Activated naive CD4-positive, alpha-beta T cell treated with Interleukin-2 at 50 U/mL for 16 hours (primary cell): ENCODE measurements at places on chromosomes 4 and X.

GRCh38 chr4:22430626-22431025 lies 85.2 kb downstream of the ADGRA3 start:
- no peak for DNase-seq

- DNase-seq = no peak
Measured at GRCh38 chrX:26851981-26852380, 611.2 kb downstream of the PPP4R3C start.

DNA sequence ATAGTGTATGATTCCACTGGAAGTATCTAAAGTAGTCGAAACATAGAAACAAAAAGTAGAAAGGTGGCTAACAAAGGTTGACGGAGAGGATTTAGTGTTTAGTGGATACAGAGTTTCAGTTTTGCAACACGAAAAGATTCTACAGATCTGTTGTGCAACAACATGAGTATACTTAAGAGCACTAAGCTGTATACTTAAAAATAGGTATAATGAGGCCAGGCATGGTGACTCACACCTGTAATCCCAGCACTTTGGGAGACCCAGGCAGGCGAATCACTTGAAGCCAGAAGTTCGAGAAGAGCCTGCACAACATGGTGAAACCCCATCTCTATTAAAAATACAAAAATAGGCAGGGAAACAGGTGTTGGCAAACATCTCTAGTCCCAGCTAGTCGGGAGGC lies 7.9 kb upstream of the ATRX start:
- no peak for DNase-seq

DNA sequence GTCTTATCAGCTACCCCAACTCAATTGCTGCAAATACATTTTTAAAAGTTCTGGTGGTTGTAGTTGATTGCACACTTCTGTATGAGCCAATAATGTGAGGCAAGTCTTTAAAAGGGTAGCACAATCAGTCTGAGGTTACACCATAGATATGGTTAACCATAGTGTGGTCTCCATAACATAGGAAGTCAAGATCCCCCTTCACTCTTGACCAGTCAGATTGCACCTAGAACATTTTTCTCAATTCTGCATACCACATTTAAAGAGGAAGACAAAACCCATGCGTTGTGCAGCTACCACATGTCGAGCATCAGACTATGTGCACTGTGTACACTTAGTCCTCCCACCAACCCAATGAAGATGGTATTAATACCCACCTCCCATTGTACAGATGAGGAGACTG lies 26.5 kb upstream of the CYBB start:
- no peak for DNase-seq

DNA sequence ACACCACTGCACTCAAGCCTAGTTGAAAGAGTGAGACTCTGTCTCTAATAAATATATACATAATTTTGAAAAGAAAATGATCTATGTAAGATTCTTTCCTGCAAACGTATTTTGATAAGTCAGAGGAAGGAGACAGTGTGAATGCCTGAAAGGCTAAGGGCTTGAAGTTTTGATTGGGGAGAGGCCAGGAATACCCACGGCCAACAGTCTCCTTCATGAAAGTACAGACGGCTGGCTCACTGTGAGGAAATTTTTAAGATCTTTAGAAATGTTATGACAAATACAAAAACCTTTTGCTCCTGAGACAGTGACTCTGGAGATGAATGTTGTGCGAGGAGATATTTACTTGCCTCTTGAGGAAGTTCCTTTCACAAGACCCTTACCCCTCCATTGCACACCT lies 111.4 kb upstream of the KLHL13 start:
- no peak for DNase-seq

DNA sequence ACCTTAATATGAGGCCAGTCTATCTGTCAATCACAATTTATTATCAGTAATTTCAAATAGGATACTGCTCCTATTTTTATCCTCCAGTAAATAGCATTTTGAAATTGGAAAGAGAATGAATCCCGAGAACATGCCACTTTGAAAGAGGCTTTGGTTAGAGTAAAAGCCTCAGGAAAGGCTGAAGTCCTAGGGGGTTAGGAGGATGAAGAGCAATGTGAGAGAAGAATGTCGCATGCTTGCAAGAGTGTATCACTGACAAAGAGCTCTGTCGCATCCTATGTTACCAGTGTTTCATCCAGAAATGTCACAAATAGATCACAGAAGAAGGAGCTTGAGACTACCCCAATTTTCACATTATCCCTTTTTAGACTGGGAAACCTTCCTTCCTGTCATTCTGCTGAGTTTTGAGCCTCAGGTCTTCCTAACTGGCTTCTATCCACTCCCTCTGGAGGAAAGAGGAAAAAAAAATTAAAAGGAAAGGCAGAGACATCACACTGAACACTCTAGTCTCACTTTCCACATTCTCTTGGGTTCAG lies 39.8 kb downstream of the GPM6A start:
- no peak for DNase-seq

GRCh38 chrX:153887385-153887784 lies 1.4 kb upstream of the L1CAM start:
- no peak for DNase-seq

DNA sequence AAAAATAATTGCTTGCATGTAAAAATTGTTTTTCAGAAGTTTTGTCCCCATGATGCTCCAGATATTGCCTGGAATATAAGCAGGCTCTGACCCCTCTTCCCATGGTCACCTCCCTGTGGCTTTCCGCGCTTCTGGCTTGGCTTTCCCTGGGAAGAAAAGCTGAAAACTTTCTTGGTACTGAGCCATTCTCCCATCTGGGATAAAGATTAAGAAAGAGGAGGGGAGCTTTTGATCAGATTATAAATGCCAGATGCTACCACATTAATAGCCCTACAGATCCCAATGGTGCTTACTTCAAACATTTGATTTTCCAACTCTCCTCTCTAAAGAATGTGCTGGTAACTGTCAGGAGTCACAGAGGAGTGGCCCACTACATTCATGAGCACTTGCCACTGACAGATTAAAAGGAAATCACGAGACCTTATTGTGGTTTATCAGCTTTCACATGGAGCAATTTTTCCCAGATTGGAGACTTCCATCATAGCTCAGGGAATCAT lies 54.4 kb upstream of the GAB1 start:
- DNase-seq = no peak

DNA sequence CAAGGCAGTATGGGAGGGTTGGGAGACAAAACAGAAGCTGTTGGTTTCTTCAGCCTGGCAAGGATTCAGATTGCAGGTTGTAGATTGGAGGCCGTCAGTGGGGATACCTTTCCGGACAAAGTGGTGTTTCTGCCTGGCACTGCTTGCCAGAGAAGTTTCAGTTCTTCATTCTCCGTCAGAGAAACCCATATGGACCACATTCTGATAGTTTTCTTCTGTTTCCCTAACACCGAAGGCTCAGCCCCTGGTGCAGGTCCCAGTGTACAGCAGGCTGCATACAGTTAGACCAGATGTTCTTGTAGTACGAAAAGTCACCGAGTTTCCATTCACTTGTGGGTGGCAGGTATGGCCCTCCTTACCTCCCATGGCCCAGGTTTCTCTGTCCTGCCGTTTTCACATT lies 107.3 kb downstream of the PTTG2 start:
- no peak for DNase-seq

DNA sequence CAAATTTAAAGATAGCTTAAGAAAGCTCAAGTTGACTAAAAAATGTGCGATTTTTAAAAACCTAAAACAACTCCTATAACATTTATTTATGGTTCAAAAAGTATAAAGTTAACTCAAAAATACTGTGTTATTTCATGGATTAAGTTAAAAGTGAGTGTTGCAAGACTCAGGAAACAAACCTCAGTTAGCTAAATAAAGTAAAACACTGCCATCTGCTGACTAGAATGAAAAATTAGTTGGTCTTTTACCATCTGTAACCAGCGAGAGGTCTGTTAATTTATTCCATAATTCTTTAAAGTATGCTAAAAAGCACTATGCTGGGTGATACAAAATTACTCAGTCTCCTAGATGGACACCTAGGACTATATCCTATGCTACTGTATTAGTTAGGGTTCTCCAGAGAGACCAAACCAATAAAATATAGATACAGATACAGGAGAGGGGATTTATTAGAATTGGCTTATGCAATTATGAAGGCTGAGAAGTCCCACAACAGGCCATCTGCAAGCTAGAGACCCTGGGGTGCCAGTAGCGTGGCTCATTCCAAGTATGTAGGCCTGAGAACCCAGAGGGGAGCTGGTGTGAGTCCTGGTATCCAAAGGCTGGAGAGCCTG lies 4.9 kb upstream of the WDFY3 start:
- no peak for DNase-seq

DNA sequence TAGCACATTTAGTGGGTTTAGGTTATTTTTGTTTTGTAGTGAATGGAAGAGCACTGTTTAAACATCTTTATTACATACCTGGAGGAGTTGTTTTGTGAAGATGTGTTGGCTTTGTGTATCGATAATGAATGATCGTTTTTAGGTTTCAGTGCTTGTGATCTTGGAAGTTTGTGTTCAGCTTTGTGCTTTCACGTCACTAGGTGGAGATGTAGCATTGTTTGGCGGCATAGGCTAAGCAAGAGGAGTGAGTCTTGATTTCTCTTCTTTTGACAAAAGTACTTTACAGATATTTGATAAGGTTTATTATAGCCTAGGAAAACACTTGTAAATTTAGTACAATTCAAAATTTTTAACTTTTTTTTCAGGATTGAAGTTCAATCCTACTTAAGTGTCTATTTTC lies 50.4 kb downstream of the PDK3 start:
- DNase-seq = no peak

DNA sequence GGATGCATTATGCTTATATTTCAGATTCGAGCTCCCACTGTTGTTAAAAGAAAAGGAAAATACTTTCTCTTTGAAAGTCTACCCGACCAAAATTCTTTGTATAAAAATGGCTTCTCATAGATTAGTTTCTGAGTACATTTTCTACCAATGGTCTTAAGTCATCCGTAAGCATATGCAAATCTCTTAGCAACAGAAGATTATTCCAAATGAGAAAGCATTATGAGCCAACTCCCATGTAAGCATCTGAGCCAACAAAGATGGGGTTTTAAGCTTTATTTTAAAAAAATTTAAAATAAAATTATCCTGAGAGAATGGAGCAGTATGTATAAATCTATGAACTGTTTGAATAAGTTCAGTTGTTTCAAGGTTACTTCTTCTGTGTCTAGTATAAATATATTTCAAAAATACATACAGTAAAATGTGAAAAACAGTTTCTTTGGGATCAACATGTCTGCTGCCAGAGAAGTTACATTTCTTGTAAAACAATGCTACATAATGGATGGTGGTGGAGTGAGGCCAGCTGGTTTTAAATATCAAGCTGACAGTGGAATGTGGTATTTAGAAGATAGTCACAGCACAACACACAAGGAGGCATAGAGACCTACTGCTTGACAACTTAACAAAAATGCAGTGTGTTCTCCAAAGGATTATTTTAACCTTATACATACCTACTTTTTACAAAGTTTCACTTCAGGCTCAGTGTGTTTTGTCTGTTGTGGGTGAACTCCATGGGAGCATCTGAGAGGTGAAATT lies 199.5 kb upstream of the DIPK2B start:
- no peak for DNase-seq

GRCh38 chr4:23036921-23037495 lies 344.3 kb downstream of the GBA3 start:
- no peak for DNase-seq

GRCh38 chrX:119067023-119067739 lies 5.6 kb upstream of the CT47C1 start:
- peak; percentile 25 for DNase-seq

GRCh38 chrX:257681-258289 lies 23.4 kb upstream of the PLCXD1 start:
- DNase-seq = no peak

DNA sequence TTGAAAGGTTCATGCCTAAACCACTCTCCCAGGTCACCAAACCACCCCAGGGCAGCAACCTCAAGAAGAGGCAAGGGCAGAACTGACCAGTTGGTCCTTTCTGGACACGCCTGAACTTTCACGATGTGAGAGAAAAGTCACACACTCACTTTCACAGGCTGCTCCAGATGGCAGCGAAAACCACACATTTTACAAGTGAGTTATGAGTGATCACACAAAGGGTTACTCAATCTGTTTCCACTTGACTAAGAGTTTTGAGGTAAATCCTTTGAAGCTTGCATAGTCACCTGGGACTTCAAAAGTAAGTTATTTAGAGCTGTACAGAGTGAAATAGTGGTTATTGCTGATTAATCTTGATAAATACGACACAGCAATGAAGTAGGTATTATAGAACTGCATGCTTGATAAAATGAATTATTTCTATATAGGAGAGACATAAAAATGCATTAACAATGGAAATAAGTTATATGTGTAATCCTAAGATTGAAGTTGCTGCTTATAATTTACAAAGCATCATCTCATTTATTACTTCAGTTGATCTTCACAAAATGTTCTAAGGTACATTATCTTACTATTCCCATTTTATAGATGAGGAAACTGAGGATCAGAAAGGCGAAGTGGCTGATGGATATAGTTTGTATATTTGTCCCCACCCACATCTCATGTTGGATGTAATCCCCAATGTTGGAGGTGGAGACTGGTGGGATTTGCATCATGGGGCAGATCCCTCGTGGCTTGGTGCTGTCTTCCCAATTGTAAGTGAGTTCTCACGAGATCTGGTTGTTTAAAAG lies 103.0 kb upstream of the KLF3 start:
- DNase-seq = peak; percentile 13

GRCh38 chr4:138609943-138610350 lies 367.8 kb upstream of the SLC7A11 start:
- DNase-seq = no peak

DNA sequence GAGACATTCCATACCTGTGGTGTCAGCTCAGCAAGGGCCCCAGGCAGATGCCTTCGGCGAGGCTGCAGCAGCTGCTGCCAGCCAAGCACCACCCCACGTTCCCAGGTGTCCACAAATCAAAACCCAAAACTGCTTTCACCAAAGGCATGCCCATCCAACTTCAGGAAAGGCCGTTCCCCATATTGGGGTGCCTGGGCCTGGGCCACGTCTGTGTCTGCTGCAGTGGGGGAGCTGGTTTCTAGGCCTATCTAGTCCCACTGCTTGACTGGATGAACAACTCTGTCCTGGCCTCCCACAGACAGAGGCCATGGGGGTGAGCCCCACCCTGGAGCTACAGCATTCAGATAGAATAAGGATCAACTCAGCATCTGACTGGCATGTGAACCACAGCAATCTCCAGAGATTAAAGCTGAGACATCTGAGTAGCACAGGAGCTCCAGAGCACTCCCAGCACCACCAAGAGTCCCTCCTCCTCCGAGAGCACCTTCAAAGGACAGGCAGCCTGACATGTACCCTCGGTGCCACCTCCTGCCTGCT lies 37.0 kb downstream of the NAT8L start:
- no peak for DNase-seq

DNA sequence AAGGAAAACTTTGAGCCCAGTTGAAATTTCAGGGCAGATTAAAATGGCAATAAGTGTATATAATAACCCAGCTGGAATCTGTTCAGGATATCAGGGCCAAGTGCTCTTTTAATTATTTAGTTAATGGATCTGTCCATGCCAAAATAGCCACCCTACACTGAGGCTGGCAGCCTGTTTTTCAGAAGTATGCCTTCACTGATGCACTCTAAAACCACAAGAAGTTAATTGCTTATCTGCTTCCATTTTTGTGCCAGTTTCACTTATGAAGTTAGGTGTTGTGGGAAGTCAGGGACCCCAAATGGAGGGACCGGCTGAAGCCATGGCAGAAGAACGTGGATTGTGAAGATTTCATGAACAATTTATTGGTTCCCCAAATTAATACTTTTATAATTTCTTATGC lies 960.3 kb downstream of the C4orf33 start:
- DNase-seq = no peak
